ENCODE measurements at places on chromosomes 11 and 22.
A peak's percentile ranks its signal among the peaks of the same experiment; 100 is the strongest.

DNA sequence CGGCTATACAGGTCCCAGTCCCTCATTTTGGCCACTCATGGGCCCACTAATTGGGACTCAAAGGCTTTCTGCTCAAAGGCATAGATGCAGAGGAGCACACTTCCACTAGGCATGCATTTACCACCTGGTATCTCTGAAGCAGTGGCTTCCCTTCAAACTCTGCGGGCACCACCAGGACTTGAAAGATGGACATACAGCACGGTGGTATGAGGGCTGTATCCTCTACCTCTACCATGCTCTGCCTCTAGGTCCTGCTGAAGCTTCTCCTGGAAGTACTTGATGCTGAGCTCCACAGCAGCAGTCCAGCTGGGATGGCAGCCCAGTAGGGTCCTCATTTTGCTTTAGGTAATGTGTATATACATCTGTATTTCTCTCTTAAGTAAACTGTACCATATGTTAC, 49.9 kb downstream of the RAB6A start:
- no peak for DNase-seq

- DNase-seq: no peak
These were observed 188.1 kb downstream of the CNTN5 start for GRCh38 chr11:99208813-99209212.

DNA sequence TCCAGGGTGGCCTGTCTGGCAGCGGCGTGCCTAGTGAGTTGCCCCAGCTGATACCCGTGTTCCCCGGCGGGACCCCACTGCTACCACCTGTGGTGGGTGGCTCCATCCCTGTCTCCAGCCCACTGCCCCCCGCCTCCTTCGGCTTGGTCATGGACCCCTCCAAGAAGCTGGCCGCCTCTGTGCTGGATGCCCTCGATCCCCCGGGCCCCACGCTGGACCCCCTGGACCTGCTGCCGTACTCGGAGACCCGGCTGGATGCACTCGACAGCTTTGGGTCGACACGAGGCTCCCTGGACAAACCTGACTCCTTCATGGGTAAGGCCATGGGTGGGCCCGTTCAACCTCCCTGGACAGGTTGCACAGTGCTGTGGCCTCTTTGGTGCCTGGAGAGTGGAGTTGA, 38.5 kb downstream of the ZC3H7B start:
- DNase-seq: no peak

GRCh38 chr11:66288671-66289547, at the start of gene YIF1A:
Gene YIF1A (minus strand): TSS chr11:66289143. CDS start chr11:66288985, 158 bp downstream.
- DNase-seq: peak; percentile 99

- DNase-seq: no peak
These were observed 19.9 kb upstream of the CLDN5 start for GRCh38 chr22:19543970-19544708.

DNA sequence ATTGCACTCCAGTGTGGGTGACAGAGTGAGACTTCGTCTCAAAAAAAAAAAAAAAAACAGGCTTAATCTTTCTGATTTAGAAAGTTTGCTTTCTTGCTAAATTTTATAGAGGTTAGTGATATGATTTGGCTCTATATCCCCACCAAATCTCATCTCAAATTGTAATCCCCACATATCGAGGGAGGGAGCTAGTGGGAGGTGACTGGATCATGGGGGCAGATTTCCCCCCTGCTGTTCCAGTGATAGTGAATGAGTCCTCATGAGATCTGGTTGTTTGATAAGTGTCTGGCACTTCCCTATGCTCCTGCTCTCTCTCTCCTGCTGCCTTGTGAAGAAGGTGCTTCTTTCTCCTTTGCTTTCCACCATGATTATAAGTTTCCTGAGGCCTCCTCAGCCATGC, 90.9 kb downstream of the OSBP2 start:
- no peak for DNase-seq

- no peak for DNase-seq
These were observed 109.6 kb downstream of the SWAP70 start for GRCh38 chr11:9773524-9773923.

- no peak for DNase-seq
These were observed 122.1 kb downstream of the CSNK2A3 start for GRCh38 chr11:11230802-11231562.

GRCh38 chr11:44957040-44957515, 6.4 kb upstream of the TP53I11 start:
- no peak for DNase-seq
